ENCODE measurements at places on chromosomes 2 and 18. TPM values are rescaled to one million over a fixed set of nuclear protein-coding genes. Genes with fewer than 3 reads are reported as not detected.
A peak's percentile ranks its signal among the peaks of the same experiment; 100 is the strongest.

The MC2R gene
- not detected for total RNA-seq

The RBM43 gene
- 3.7 TPM for total RNA-seq

The HAAO gene
- not detected for total RNA-seq

DNA sequence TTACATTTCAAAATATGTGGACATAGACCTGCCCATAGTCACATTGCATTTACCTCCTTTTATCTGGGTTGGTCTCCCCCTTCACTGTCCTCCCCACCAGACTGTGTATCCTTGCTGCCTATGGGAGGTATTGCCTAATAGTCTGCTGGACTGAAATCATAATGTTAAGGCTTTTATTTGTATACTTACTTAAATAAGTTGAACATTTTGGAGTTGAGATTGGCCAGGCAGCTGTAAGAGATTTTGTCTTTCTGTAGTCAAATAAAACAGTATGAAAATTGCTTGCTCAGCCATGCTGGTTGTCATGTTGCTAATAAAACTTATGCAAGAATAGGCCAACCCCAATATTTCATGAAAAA, 280.9 kb downstream of the PTPRM start:
- DNase-seq = no peak

DNA sequence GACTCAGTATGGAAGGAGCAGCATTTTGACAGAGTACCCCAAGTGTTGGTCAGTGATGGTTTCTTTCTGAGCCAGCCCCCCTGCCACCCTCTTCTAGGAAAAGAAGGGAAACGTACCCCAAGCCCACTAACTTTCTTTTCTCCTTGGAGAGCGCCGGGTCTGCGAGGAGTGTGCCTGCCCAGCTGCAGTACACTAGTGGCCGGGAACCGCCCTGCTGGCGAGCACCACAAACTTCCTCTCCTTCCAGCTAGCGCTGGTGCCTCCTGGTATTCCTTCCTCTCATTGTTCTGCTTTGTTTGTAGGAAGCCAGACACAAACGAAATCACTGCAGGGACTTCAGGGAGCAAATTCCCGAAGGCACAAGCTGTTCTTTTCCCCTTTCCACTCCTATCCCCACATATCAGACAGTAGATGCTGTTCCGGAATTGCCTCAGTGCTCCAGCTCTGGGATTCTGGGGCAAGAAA, 1.8 kb downstream of the CCDC85A start:
- DNase-seq = no peak

DNA sequence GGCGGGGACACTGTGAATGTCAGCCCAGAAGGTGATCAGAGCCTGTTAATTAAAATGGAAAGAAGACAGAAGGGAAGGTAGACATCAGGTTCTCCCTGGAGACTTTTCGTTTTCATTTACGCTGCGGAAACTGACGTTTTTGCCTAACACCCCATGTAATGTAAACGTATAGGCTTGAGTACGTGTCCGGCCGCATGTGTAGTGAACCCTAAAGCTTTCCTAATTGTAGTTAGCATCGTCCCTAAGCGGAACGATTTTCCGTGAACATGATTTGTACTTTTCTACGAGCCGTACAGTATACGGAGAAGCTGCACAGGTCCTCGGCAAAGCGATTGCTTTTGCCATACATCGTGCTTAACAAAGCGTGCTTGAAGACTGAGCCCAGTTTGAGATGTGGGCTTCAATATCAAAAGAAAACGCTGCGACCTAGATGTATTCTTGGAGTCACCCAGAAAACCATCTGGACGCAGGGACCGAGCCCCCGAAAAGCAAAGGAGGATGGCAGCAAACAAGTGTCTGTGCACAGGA, 284 bp downstream of the TIMM21 start:
- DNase-seq = peak; percentile 65

GRCh38 chr2:236887531-236887930, 198.2 kb upstream of the COPS8 start:
- no peak for DNase-seq

GRCh38 chr2:4732560-4732959, 959.6 kb upstream of the SOX11 start:
- DNase-seq = no peak

DNA sequence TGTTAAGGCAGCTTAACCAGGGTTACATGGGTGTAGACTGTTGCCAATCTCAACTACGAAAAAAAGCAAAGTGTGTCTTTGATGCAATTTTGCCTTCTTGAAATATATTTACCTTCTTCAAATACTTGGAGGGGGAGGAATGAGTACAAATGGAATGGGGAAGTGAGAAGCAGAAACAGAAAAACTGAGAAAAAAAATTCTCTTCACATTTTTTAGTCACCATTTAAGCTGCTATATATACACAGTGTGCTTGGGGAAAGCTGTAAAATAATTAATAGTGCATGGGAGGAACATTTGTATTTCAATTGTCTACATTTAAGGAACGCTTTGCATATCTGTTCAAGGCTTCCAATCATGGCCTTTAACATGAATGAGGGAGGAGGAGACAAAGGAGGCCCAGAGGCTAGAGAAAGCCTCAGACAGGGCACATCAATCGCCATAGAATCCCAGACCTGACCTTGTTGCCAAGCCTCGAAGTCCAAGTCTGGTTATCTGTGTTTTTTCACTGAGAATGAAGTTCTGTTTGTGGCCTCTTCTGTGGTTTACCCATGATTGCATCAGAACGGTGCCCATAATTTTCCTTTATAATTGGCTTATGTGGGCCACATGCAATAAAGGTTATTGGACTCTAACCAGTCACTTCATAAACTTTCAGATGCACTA, 158.6 kb downstream of the PIK3C3 start:
- DNase-seq = peak; percentile 55

Measured in Karpas-422 (cell line).